HuH-7.5 (cell line): ENCODE measurements at places on chromosomes 1 and 21.

- peak; percentile 2 for DNase-seq
Observed at GRCh38 chr1:31799895-31800673, 15.7 kb downstream of the SPOCD1 start.

DNA sequence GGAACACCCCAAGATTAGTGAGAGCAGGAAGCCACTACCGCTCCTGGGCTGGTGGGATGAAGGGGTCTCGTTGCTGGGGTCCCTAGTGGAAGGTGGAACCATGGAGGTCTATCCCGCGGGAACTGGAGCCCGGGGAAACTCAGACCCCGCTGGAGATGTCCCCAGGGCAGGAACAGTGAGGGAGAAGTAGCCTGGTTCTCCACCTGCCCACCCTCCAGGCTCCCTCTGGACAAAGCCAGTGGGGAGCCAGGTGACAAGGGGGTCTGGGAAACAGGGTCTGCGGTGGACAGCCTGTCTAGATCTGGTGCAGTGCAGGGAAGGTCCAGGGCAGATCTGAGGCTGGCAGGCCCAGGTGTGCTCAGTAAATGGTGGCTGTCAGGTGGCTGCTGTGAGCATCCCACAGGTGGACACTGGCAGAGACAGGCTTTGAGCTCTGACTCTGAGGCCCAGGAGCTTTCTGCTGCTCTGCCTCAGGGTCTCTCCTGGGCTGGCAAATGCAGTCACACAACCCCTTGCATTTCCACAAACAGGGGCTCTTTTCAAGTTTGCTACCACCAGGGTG lies 88.0 kb upstream of the TLR5 start:
- no peak for DNase-seq

DNA sequence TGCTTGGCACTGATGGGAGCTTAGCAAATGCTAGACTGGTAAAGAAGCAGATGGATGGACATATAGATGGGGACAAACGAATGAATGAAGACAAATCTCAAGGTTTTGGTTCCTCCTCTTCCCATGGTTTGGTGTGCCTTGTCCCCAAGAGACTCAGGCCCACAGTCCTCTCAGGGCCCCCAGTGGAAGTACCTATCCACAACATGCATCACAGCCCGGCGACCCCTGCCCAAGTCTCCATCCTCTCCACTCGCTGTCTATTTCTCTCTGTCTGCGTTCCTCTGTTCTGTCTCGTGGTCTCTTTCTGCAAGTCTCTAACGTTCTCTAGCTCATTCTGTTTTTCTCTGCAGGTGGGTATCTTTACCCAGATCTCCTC lies 85.8 kb downstream of the GLIS1 start:
- DNase-seq = no peak

GRCh38 chr1:115098979-115099692 lies 9.8 kb upstream of the TSPAN2 start:
- DNase-seq = no peak

- no peak for DNase-seq
Observed at GRCh38 chr1:29629401-29629800, 393.1 kb downstream of the PTPRU start.
